Upper lobe of right lung (tissue), 1 donor: ENCODE measurements at places on chromosomes 4 and X. TPM values are rescaled to one million over a fixed set of nuclear protein-coding genes. Genes with fewer than 3 reads are reported as not detected.

DNA sequence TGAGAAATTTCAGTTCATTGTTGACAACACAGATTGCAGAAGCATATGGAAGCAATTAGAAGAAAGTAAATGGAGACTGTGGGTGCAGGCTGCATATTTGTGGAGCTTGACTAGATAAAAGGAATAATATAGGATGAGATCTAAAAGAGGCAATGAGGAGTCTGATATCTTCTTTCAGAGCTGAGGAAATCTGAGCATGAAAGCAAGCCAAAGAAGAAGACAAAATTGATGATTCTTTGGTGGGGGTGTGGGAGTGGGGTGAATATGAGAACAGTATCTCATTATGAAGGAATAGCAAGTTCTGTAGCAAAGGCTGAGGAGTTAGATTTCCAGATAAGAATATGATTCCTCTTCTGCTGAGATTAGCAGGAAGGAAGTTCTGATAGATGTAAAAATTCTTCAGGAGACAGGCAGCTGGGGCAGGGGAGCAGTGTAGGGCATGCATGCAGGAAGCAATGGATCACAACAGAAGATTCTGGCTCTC lies 6.1 kb upstream of the PDHA2 start:
- DNase-seq, result no peak
- H3K27me3 ChIP-seq, result no peaks in the 10 kb centered on the region
- H3K4me3 ChIP-seq, result no peak overlapping the region
- no peaks in the 10 kb centered on the region for H3K4me1 ChIP-seq
- H3K36me3 ChIP-seq, result no peaks in the 10 kb centered on the region
- H3K27ac ChIP-seq, result no peak overlapping the region

GRCh38 chrX:119206203-119206602 lies 29.9 kb upstream of the PGRMC1 start:
- H3K27ac ChIP-seq, result no peak overlapping the region
- no peak for DNase-seq

GRCh38 chr4:185730849-185731608 lies 81.0 kb downstream of the SORBS2 start:
- no peaks in the 10 kb centered on the region for H3K36me3 ChIP-seq
- no peak overlapping the region for H3K27ac ChIP-seq
- H3K27me3 ChIP-seq, result no peaks in the 10 kb centered on the region
- peaks cover 4% of the 10 kb centered on the region for H3K4me1 ChIP-seq
- no peak overlapping the region for H3K4me3 ChIP-seq

The CSAG3 gene
- total RNA-seq, result not detected

The TLR6 gene
- total RNA-seq, result 9.6 TPM
